ENCODE measurements at places on chromosomes 11 and 22. TPM values are rescaled to one million over a fixed set of nuclear protein-coding genes. Genes with fewer than 3 reads are reported as not detected.

RASD2 gene
- total RNA-seq: under 0.01 TPM

PHLDA2 gene
- 19.1 TPM for total RNA-seq

SMDT1 gene
- total RNA-seq: 2.6 TPM

MCAM gene
- total RNA-seq: 23.2 TPM

SWAP70 gene
- 20.7 TPM for total RNA-seq

FOLR1 gene
- total RNA-seq: not detected

CENPM gene
- total RNA-seq: 2.6 TPM

Data from pericardium fibroblast (primary cell).